ENCODE measurements at places on chromosomes 11 and 22.

DNA sequence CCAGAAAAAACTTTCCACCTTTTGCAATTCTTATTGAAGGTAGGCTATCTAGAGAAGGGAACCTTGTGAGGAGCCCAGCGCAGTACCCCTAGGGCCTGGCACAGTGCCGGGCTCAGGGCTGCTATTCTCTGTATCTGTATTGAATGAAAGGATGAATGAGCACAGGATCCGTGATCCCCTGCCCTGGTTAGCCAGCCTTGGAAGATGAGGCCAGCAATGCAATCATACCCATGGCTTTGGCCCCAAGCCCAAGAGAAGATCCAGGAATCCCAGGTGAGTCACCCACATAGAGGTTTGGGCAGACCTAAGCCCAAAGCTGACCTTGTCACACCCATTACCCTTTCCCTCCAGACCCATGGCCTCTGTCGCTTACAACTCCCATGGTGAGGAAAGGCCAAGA is 92.5 kb upstream of the CD82 start:
- DNase-seq, result no peak

GRCh38 chr11:62552485-62553079 is 6.0 kb upstream of the AHNAK start:
- DNase-seq, result peak; percentile 59

DNA sequence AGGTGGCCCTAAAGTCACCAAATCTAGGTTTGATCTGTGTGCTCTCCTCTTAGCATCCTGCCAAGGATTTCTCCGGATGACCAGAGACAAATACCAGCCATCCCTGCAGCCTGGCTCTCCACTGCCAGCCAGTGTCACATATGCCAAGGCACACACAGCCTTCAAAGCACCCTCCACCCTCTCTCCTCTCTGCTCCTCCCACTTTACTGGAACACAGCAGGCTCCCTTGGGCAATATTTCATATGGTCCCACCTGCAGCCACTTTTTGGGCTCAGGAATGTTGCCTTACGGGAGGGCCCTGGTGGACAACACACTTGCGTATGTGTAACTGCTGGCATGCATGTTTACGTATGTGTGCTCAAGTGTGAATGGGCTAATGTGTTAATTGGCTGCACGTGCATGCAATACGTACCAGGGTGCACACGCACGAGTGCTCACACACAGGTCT is 183.9 kb downstream of the CEP164 start:
- DNase-seq, result no peak

DNA sequence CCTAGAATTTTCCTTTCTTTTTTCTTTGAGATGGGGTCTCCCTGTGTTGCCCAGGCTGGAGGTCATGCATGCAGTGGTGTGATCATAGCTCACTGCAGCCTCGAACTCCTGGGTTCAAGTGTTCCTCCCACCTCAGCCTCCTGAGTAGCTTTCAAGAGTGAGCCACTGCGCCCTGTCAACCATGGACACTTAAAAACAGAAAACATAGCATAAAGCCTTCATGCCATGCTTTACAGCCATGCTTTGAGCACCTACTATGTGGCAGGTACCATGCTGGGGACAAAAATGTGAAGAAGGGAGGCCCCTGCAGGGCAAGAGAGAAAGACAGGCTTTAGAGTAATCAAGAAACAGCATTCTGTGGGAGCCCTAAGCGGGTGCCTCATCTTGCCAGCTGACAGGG is 13.7 kb upstream of the GNB1L start:
- DNase-seq, result no peak

DNA sequence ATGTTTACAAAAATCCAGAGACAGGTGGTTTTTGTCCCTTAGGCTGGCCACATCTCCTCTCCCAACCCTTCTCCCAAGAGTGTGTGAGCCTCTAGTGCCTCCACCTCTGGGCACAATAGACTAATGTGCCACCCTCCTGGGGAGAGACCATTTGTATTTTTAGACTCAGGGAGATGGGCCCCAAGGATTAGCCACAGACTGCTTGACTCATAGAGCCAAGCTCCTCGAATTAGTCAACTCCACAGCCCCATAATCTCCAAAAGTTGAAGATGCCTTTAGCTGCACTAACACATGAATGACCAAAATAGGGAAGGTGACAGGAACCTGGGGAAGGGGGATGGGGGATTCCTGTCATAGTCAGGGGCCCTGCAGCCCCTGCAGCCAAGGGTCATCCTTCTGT is 53.0 kb upstream of the LRRC32 start:
- no peak for DNase-seq

DNA sequence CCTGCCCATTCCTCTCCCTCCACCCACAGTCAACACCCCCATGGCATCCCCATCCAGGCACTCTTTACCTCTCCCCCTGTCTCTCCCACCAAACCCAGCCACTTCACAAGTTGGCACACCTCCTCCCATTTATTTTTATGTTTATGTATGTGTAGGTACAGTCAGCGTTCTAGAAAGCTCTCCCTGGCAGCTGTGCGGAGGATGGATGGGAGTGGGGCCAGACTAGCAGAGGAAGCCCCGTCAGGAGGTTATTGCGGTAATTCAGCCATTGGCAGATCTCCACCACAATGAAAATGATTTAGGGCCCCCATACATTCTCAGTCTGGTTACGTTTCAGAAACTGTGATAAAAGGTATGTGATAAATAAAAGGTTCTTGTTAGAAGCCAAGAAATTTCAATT is 51.3 kb downstream of the BTG4 start:
- no peak for DNase-seq

All from right forelimb (tissue), 1 donor.